Ureter (tissue), 1 donor: ENCODE measurements at places on chromosomes 5 and 9. TPM values are rescaled to one million over a fixed set of nuclear protein-coding genes. Genes with fewer than 3 reads are reported as not detected.

ARSK gene
- 5.2 TPM for total RNA-seq

CD180 gene
- 2.1 TPM for total RNA-seq

UGT3A2 gene
- 0.44 TPM for total RNA-seq

IFNA13 gene
- total RNA-seq, result not detected

RNF44 gene
- 71.5 TPM for total RNA-seq

HSPB3 gene
- total RNA-seq, result 0.68 TPM

ANKRD33B gene
- total RNA-seq, result 3.3 TPM

BARX1 gene
- total RNA-seq, result not detected

ORM1 gene
- 3.3 TPM for total RNA-seq

HK3 gene
- total RNA-seq, result 5.6 TPM

ELAVL2 gene
- total RNA-seq, result 0.29 TPM

ANXA2R gene
- 4.4 TPM for total RNA-seq

KIF4B gene
- total RNA-seq, result not detected

ANKRD18A gene
- 16.6 TPM for total RNA-seq

TMEM215 gene
- total RNA-seq, result not detected

SLC6A19 gene
- not detected for total RNA-seq

IFNB1 gene
- not detected for total RNA-seq

ARHGEF39 gene
- total RNA-seq, result 1.0 TPM

NR2F1-AS1 gene
- 18.8 TPM for total RNA-seq

CATSPER3 gene
- 0.99 TPM for total RNA-seq

EQTN gene
- 0.44 TPM for total RNA-seq

FST gene
- 6.6 TPM for total RNA-seq

CCL27 gene
- total RNA-seq, result 0.68 TPM

PRRT1B gene
- total RNA-seq, result not detected

RANBP17 gene
- 29.3 TPM for total RNA-seq

SELENOP gene
- 87.8 TPM for total RNA-seq

RANBP3L gene
- 8.1 TPM for total RNA-seq

TEX48 gene
- total RNA-seq, result not detected

SLC34A1 gene
- not detected for total RNA-seq

C9orf85 gene
- total RNA-seq, result 18.5 TPM

SH3TC2 gene
- 70.0 TPM for total RNA-seq

MYMK gene
- not detected for total RNA-seq

PRDM12 gene
- total RNA-seq, result 0.21 TPM

NR5A1 gene
- total RNA-seq, result not detected

PPP2R2B gene
- 25.9 TPM for total RNA-seq

GABRA1 gene
- total RNA-seq, result not detected

PRSS3 gene
- 6.5 TPM for total RNA-seq

PRDM9 gene
- not detected for total RNA-seq

PCDHB9 gene
- total RNA-seq, result 1.9 TPM

GHR gene
- 3.6 TPM for total RNA-seq

ANKRD55 gene
- total RNA-seq, result 0.34 TPM

BSPRY gene
- total RNA-seq, result 10.2 TPM

SHLD3 gene
- 2.3 TPM for total RNA-seq

ADRB2 gene
- total RNA-seq, result 5.7 TPM

SIT1 gene
- 0.52 TPM for total RNA-seq

CDKN2B gene
- 6.1 TPM for total RNA-seq

ADGRD2 gene
- 0.29 TPM for total RNA-seq

TXNDC8 gene
- total RNA-seq, result not detected
